Right ventricle myocardium inferior (tissue), 1 donor: ENCODE measurements at places on chromosomes 1 and 21. TPM values are rescaled to one million over a fixed set of nuclear protein-coding genes. Genes with fewer than 3 reads are reported as not detected.
A peak's percentile ranks its signal among the peaks of the same experiment; 100 is the strongest.

DNA sequence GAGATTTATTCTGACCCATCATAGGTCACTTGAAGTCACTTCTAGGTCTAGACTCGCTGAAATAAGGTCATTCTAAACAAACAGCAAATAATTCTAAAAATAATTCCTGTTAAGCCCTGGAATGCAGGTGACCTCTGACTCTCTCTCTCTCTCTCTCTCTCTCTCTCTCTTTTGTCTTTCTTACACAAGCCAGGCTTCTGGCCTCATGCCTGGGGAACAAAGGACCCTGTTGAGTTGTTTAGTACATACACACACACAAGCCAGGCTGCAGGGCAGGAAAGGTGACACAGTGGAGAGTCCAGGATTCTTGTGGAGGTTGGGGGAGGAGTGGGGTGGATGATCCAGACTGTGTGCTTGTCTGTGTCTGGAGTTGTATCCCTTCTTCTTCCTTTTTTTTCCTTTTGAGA, 4.0 kb upstream of the MEX3A start:
- no peak for DNase-seq

DNA sequence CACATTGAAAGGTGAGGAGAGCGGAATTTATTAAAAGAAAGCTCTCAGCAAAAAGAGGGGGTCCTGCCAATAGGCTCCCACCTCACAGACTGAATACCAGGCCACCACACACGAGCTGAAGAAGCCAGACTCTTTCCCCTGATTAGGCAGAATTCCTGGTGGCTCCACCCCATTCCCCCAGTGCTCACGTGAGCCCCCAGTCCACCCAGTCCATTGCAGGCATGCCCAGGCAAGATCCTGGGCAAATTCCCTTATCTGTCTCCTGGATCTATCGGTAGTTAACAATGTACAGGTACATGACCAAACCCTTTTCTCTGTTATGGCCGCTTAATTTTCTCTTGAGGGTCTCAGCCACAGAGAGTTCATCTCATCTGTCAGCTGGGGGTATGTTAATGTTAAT, 54.6 kb upstream of the BTG3 start:
- DNase-seq, result no peak

- DNase-seq, result no peak
Measured at GRCh38 chr1:206472454-206472853, 2.2 kb downstream of the IKBKE start.

- DNase-seq, result no peak
Measured at GRCh38 chr1:231885209-231885854, 258.7 kb downstream of the DISC1 start.

Gene APOBEC4
- total RNA-seq, result not detected

DNA sequence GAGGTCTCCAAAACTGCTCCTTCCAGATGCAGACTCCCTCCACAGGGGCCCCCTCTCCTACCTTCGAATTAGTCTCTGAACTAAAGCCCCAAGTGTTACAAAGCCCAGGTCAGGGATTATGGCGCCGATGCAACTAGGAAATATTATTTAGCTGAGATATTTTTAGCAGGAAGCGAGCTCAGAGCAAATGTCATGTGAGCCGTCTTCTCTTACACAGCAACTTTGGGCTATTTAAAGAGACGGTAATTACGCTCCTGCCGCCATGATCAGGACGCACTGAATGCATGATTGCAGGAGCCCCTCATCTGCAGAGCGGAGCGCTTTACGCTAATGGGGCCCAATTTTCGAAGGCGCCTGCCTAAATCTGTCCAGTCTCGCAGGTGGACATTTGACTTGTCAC, 55.3 kb upstream of the TARDBP start:
- DNase-seq, result no peak

- DNase-seq, result no peak
Measured at GRCh38 chr1:184590163-184590750, 164.4 kb downstream of the EDEM3 start.

Gene TRIM58
- 0.27 TPM for total RNA-seq

GRCh38 chr21:16081304-16081703, 351.5 kb downstream of the USP25 start:
- DNase-seq, result no peak

GRCh38 chr1:166673722-166674121, 165.6 kb upstream of the POGK start:
- no peak for DNase-seq

DNA sequence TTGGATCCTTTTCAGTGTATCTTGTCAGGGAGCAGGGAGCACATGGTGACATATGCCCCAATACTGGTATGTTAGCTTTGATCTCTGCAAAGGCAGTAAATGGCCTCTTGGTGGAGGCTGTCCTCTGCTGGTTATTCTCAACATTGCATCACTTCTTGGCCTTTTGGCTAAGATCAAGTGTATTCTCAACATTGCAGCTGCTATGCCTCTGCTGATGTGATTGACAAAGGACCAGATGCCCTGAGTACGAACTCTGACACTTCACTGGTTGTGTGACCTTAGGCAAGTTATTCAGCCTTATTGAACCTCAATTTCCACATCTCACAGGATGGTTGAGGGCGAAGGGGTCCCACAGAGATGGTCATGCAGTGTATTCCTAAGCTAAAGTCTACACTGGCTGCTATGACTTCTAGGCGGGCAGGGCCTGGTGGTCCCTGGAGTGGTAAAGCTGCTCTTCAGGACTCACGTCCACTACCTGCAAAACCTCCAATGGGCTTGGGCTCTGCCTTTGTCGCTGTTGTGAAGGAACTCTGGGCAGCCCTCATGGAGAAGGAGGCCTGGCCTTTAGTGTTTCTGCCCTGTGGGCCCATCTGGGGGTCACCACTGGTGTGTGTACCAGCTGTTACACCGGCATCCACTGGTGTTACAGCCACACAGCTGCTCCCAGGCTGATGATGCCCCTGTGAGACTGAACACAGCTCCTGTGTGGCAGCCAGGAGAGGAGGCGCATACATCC, 64.8 kb downstream of the DNTTIP2 start:
- DNase-seq, result no peak

DNA sequence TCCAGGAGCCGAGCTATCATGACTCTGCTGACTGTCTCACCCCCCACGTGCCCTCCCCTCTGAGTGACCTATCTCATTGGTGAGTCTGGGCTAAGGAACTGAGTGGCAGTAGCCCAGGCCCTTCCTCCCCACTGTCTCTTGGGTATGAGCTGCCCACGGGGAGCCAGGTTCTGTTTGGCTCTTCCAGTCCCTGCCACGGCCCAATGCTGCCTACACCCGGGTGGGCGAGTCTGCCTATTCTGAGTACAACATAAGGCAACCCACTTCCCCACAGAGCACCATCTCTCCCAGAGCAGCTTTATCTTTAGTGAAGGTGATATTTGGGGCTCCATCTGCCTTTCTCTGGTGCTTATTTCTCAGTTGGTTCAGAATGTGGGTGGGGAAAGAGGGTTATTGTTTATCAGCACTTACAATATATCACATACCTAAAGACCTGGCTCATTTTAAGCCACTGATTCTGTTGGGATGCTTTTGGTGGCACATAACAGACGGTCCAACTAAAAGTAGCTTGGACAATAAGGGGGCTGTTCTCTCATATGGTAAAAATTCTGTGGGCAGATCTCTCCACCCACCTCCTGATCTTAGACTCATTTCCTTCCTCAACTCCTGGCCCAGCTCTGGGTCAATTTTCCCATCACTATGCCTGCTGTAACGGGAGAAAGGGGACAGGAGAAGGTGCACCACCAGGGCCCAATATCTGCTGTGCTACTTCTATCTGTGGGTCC, 27.7 kb upstream of the VWA5B1 start:
- DNase-seq, result no peak

- DNase-seq, result no peak
Measured at GRCh38 chr1:103250441-103250861, 142.1 kb upstream of the COL11A1 start.

GRCh38 chr1:45584351-45585109, 689 bp downstream of the NASP start:
- peak; percentile 94 for DNase-seq

DNA sequence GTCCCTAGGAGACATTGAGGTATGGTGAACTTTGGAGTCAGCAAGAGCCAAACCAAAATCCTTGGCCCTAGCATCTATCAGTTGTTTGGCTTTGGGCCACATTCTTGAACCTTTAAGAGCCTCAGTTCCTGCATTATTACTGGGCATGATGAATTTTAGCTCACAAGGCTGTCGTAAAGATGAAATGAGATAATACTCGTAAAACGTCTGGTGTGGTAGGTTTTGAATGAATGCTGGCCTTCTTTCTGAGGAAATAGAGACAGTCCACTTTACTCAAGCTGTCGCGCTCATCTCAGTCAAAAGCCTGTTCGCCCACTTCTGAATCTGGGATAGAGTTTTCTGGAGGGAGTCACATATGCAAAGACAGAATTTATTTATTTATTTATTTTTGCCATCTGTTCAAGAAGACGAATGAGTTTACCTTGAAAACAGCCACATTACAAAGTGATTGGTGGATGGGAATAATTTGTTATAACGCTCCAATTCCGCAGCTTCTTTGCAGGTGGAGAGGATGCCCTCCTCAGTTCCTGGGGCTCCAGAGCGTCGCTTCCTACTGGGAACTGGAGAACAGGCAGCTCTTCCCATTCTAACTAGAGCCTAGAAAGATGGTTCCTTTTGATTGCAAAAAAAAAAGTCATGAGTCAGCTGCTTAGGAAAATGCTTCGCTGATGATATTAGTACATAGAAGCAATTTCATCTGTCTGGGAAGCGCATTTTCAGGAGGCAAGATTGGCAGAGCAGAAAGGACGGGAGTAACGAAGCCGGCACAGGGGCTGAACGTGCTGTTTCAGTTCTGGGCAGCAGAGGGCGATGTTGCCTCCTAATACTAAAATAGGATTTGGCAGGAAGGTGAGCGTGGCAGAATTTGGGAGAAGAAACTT, 49.9 kb upstream of the CYP2J2 start:
- DNase-seq, result no peak

DNA sequence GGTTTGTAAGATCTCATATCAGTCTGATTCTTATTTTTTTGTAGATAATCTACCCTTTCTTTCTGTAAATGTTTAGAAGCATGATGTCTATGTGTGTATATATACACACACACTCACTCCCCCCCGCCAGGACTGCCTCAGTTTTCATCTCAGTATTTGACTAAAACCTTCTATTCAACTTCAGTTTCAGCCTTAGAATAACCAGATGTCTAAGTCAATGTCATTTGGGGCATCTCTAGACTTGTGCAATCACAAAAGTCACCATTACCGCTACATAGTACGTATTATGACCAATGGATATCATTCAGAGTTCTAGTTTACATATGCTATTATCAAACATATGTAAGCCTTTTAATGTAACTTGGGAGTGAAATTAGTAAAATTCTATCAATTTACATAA, 53.3 kb upstream of the BOLA1 start:
- DNase-seq, result no peak

Gene SLC35F3
- total RNA-seq, result not detected

DNA sequence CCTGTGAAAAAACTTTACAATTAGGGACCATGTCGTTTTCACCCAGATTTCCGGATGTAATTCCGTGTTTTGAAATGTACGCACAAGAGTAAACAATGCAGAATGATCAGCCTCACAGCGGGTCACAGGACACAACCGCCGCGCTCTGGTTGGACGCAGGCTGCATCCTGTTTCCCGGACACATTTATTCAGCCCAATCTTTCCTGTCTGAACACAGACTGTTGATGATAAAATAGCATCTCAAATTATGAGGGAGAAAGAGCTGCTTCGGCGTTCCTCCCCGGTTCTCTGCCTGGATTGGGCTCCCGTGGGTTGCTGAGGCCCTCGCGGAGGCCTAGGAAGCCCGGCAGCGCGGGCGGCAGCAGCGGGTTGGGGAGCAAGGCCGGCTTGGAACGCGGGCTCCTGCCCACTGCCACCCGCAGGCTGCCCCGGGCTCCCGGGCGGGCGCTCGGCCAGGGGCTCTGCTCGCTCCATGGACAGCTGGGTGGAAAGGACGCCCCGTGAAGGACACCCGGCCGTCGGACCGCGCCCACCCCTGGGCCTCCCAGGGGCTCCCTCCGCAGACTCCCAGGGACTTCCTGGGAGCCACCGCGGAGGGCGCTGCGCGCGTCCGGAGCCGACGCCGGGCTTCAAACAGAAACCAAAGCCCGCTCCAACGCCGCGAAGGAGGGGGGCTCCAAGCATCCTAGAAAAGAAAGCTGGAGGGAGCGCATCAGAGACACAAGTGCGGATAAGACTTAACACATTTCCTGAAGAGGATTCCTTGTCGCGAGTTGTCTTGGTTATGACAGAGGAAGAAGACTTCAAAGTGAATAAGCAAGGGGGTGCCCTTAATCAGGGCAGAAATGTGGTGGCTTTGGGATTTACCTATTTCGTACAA, 122.3 kb downstream of the ESRRG start:
- peak; percentile 85 for DNase-seq
